ENCODE measurements at places on chromosomes 11 and 22.
A peak's percentile ranks its signal among the peaks of the same experiment; 100 is the strongest.

DNA sequence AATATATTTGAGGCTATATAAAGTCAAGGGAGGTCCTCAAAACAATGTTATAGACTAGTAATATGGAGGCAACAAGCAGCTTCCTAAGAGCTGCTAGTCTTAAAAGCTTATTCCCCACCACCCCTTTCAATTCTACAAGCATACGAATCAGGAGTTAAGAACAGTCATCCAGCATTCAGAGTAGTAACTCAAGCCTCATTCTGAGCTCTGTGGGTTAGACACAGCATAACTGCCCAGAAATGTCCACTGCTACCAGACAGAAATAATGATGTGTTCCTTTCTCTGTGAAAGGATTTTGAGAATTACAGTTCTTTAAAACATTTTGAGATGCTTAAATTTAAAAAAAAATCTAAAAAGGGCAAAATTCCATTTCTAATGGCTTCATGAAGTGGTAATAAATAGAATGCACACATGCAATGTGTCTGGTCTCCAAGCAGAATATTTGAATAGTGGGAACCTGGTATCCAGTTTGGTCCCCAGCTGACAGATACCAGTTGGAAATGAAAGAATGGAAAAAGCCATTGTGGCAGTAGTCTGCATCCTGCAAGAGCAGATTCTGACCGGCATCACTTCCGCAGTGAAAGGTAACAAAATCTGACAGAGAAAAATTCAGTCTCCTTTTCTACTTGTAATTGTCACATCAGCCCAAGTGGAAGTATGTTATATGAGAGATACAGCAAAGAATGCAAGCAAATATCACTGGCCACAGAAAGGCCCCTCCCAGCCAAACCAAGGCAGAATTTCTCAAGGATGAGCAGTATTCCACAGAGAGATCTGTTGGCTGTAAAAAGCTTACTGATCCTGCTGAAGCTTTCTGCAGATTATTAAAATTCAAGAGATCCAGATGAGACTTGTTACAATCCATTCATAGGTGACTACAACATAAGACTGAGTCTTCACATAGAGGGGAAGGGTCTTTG is 310.8 kb upstream of the PITPNB start:
- no peak for DNase-seq

DNA sequence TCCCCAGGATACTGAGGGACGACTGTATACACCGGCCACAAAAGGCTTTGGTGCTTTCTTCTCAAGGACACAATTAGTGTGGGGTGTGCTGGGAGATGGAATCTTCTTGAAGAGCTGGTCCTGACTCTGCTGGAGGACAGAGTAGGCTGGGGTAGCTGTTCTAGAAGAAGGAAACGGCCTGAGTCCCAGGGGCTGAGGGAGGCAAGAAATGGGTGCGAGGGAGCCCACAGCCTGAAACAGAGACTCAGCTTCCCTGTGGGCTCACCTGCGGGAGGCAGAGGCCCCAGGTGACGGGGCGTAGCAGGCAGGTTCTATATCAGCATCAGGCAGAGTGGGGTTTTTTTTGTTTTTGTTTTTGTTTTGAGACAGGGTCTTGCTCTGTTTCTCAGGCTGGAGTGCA is 36.6 kb downstream of the PARVG start:
- DNase-seq, result no peak

DNA sequence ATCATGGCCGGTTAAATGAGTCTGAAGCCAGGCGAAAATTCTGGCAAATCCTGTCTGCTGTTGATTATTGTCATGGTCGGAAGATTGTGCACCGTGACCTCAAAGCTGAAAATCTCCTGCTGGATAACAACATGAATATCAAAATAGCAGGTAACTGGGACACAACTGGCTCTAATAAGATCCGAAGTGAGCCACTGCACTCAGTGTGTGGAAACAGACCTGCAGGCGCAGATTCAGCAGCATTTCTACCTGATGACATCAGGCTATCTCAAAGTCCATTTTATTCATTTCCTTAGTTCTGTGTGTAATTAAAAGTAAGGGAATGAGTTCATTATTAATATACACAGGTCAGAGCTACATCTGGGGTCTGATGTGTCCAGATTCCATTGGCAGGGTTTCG is 78.2 kb downstream of the PPP2R1B start:
- DNase-seq, result no peak

- no peak for DNase-seq
These were observed 18.9 kb downstream of the POLA2 start for GRCh38 chr11:65280646-65281045.

DNA sequence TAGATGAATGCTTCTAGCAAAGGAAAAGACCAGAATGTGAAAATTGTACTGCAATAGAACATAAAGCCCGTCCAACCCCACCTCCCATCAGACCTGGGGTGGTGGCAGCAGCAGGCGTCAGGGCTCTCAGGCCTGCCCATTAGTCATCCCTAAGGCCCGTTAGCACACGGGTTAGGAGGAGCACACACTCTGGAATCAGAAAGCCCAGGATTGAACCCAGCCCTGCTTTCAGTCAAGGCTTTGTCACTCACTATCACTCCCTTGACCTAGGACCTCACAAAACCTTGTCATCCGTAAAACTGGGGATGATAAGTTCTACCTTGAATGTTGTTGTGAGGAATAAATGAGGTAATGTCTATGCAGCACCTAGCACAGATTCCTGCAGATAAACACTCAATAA is 26.9 kb downstream of the MICAL3 start:
- no peak for DNase-seq

DNA sequence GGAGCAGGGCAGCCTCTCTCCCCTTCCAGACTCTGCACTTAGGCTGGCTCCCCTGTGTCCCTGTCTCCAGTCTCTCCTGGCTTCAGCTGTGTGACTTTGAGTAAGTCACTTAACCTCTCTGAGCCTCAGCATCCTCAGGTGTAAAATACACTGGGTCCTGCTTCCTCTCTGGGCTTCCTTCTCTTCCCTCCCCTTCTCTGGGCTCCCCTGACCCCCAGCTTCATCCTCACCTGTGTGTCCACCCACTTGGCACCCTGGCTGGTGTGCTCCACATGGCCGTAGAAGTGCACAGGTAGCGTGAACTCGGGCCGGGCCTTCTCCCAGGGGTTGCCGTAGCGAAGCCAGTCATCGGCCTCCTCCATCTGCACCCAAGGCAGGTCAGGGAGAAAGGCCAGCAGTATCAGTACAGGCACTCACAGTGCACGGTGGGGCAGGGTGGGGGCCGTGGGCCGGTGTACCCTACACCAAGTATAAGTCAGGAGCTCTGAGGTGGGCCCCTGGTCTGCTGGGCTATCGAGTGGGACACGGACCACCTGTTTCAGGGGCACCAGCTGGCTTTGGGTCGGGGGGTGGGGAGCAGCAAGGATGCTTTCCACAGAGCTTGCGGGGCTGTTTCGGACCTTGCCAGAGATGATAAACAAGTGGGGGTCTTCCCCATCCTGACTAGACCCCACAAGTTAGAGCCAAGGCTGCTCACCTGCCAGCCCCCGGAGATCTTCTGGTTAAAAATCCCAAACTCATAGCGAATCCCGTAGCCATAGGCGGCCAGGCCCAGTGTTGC is 2.0 kb downstream of the PYGM start:
- no peak for DNase-seq

GRCh38 chr11:111200010-111200534 is 45.5 kb upstream of the POU2AF2 start:
- no peak for DNase-seq

- DNase-seq, result no peak
These were observed 56.4 kb downstream of the UBASH3B start for GRCh38 chr11:122711831-122712381.

DNA sequence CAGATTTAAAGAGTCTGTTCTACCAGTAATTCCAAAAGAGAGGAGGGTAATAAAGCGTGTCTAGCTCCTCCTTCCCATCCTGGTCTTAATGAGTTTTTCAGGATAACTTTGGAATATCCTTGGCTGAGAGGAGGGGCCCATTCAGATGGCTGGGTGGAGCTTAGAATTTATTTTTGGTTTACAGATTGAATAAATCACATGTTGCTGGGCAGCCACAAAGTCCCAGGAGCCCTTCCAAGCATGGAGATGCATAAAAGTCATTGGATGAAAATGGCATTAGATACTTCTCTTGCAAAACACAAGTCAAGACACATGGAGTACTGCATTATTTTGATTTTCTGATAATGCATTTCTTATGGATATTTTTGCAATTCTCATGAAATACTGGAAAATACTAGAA is 139.0 kb downstream of the TRPC6 start:
- DNase-seq, result no peak

GRCh38 chr11:98967005-98967404 is 53.7 kb upstream of the CNTN5 start:
- no peak for DNase-seq

- DNase-seq, result no peak
These were observed 648 bp downstream of the PAFAH1B2 start for GRCh38 chr11:117144477-117145392.

- DNase-seq, result no peak
These were observed 2.2 kb downstream of the RAB30 start for GRCh38 chr11:83069441-83070043.

DNA sequence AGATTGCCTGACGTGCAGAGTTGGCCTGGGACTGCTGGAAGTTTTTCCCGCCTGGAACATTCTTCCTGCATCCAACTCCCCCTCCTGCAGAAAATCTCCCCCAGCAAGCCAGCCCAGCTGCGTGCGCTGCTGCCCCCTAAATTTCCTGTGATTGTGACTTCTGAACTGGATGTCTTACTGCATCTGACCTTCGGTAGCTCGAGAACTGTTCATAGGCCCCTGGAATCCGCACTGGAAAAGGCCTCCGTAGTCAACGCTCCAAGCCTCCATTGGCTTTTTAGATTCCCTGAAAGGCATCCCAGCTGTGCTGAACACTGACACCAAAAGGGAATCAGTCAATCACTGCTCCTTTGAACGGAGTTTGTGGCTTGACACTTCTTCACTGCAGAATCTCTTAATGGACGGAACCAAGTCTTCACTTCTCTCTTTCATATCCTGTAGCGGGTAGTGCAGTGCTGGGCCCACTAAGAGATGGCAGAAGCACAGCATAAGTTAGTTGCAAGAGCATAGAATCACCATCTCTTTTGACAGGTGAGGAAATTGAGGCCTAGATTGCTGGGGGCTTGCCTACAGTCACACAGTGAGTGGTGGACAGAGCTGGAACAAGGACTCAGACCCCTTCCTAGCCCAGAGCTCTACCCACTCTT is 14.2 kb upstream of the RASD2 start:
- no peak for DNase-seq

DNA sequence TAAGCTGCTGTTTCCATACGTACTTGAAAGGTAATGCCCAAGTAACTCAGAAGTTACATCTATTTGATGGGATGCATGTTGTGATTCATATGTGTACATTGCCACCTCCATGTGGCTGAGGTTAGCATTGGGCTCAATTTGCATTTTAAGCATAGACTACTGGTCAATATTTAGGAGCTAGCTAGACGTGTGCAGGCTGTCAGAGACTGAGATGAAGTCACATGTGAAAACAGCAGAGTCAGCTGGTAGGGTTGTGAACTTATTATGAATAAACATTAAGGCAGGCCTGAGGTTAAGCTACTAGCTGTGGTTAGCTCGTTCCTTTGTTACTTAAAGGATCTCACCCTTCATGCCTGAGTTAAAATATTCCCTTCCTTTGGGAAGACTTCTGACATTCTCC is 114.5 kb upstream of the MTNR1B start:
- DNase-seq, result no peak

DNA sequence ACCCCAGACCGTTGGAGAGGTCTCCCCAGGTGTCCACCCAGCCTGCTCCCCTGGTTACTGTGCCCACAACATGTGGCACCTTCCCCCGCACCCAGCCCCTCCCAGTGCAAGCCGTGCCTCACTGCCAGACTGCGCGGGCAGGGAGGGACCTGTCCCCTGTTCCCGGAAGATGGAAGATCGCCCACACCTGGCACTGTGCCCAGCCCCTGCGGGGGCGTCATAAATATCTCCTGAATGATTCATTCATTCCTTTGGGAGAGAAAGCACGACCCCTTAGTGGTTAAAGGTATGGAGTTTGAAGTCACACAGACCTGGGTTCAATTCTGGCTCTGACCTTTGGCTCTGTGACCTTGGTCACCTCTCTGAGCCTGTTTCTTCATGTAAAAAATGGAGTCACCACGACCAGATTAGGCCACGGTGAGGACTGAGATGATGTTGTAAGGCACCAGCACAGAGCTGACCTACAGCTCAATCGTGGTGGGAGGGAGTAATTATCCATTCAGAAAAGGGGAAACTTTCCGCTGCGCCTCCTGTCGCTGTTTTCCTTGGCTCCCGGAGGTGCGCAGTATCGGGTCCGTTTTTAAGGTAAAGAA is 497 bp upstream of the SYT12 start:
- no peak for DNase-seq

GRCh38 chr11:61976813-61977475 is 9.5 kb upstream of the FTH1 start:
- no peak for DNase-seq

DNA sequence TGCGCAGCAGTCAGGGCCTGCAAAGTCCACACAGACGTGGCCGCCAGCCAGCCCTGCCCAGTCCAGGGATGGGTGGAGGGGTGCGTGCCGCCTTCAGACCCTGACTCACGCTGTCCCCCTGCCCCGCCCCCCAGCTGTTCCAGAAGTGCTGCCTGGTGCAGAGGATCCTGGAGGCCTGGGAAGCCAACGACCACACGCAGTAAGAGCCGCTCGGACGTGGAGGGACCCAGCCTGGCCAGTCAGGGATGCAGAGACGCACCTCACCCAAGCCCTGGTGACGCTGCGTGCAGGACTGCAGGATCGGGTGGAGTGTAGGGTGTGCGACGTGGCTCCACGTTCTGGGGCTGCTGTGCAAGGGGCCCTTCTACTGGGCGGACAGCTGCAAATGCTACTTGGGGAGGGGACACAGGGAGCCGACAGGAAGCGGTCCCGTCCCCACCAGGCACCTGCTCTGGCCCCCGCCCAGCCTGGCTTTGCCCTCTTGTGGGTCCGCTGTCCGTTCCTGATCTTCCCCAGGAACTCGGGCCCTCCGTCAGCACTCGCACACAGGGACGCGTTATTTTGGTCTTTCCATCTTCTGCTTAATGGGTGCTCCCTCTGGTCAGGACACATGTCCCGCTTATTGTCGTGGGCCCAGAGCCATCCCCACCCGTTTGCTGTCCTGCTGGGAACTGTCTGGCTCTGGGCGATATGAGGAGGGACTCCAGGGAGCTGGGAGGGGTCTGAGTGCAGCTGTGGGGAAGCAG is 42.5 kb downstream of the SBF1 start:
- no peak for DNase-seq

- DNase-seq, result peak; percentile 78
These were observed 17.9 kb downstream of the KCNE3 start for GRCh38 chr11:74449369-74449931.

DNA sequence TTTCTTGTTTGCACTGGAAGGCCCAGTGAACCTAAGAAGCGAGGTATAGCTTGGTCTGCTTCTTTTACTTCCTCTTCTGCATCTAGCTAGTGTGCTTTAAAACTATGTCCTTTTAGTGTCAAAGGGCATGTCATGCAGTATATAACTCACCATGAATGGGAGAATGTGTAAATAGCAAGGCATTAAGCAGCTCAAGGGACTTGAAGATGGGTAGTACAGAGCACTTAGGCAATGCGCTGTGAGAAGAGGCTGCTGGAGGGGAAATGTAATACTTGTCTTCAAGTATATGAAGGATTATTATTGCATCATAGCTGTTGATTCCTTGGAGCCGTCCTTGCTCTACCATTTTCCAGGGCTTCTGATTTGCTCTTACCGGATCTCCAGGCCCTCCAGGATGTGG is 7.6 kb downstream of the MAML2 start:
- DNase-seq, result no peak

GRCh38 chr11:116352881-116353280 is 419.9 kb downstream of the BUD13 start:
- DNase-seq, result no peak
